Right hindlimb (tissue), 1 donor: ENCODE measurements at places on chromosomes 11 and 22.

- DNase-seq, result no peak
Measured at GRCh38 chr11:21785351-21785750, 407.5 kb upstream of the ANO5 start.

- DNase-seq, result no peak
Measured at GRCh38 chr11:112966561-112966960, 5.3 kb downstream of the NCAM1 start.

- peak; percentile 93 for DNase-seq
Measured at GRCh38 chr11:126317756-126318573, 14.1 kb downstream of the DCPS start.

DNA sequence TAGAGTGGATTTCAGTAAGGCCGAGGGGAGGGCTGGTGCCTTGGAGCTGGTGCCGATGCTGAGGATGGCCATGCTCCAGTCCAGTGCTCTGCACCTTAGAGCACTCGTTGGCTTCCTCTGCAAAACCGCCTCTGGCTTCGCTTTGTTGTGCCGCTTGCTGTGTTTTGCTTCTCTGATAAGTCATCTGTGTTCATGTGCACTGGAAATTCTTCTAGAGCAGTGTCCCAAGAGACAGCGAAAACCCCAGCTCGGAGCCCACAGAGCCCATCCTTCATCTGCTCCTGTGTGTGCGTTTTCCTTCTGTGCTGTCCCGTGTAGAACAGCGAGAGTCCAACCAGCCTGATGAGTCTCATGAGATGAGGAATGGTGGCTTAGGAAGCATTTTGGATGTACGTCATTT, 12.1 kb downstream of the FAM118A start:
- DNase-seq, result no peak

DNA sequence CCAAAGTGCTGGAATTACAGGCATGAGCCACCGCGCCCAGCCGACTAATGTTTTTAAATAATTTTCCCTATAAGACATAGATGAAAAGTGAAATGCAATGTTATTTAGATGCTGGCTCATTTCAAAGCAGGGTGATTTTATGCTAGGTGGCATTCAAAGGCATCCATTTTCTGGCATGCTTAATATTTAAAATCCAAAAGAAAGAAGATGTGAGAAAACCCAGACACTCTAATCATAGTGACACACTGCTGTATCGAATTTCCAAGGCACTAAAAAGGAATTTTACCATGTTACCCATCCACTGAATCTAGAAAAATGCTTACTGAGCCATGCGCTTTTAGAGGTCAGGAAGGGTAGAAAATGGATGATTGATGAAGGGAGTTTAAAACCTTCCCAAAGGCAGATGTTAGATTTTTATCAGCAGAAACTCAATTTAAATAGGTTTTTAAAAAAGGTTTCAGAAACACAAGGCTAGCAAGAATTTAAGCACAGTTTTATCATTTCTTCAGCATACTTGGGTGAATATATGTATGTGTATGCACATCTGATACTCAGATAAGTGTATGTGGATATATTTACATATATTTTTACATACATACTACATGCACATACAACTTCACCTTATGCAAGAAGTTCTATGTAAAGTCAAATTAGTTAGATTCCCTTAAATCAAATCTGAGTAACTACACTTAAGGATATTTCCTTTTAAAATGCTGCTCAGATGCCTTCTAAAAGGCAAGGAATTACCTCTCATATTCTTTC, 24.1 kb upstream of the CCDC89 start:
- DNase-seq, result no peak

- DNase-seq, result no peak
Measured at GRCh38 chr11:68053981-68054812, 15.4 kb downstream of the TCIRG1 start.
